Mesendoderm (in vitro differentiated cells): ENCODE measurements at places on chromosomes 6 and 20.

GRCh38 chr20:58810116-58810878 is 40.4 kb downstream of the GNAS-AS1 start:
- DNase-seq: no peak

DNA sequence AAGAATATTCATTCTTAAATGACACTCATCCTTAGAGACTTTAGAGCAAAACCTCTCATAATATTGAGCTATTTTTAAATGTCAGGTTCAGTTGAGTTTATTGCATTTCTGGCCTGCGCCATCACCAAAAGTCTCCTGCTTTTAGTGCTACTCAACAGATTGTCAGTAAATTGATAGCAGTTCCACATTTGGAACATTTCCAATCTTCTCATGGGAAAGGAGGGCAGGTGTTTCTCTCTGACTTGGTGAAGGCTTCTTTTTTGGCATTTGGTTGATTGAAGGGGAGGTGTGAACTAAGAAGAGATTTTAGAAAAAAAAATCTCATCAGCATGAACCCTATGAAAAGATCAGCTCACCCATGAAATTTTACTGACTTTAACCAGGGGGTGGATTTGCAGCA is 125.9 kb upstream of the INSM1 start:
- DNase-seq: no peak

GRCh38 chr20:17614176-17614811 is 44.4 kb downstream of the DSTN start:
- DNase-seq: no peak

GRCh38 chr6:146865756-146866379 is 267.1 kb downstream of the ADGB start:
- DNase-seq: no peak

DNA sequence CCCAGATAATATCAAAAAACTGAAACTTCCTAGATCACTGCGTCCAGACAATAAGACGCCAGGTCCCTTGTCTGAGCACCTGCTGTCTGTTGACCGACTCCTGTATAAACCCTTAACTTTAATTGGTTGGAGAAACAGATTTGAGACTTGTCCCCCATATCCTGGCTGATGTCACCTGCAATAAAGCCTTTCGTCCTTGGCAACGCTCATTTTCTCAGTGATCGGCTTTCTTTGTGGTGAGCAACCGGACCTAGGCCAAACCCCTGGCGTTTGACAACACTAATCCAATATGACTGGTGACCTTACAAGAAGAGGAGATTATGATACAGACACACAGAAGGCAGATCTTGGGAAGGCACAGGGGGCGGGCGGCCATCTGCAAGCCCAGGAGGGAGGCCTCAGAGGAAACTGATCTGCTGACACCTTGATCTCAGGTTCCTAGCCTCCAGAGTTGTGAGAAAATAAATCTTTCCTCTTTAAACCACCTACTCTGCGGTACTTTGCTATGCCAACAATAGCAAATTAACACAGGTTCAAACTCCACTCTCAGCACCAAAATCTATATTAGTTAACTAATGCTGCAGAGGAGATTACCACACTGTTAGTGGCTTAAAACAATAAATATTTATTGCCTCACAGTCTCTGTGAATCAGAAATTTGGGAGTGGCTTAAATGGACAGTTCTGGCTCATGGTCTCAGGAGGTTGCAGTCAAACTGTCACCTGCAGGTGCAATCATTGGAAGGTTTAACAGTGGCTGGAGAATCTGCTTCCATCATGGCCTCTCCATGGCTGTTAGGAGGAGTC is 178.7 kb downstream of the OTOR start:
- DNase-seq: no peak

GRCh38 chr6:74720923-74721322 is 484.9 kb downstream of the COL12A1 start:
- no peak for DNase-seq

DNA sequence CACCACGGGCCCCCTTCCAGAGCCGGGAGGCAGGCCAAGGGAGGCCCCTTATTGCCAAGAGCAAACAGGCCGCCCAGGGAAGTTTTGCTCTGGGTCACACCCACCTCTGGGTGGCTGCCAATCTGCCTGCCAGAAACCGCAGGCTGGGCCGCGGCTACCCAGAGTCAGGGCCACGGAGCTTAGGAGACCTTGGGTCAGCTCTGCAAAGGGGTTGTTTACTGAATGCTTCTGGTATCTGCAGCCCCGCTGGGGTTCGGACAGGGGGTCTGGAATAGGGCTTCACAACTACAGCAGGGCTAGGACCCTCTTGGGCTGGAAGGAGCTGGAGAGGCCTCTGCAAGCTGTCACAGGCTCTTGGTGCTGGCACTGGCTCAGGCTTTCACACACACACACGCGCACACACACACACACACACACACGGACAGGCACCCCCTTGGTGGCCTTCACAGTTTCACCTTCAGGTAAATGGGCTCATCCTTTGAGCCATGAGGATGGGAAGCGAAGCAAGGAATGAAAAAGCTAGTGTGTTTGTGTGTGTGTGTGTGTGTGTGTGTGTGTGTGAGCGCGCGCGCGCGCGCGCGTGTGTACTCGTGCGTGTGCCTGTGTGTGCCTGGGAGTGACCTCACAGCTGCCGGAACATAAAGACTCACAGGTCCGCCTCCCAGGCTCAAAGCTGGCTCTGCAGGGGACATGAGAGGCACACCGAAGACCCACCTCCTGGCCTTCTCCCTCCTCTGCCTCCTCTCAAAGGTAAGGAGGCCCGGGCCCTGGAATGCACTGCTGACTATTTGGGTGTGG is at the start of gene CCN5:
Gene CCN5 (plus strand): TSS at position 669 of the 798 bp plus-strand sequence. CDS start 22 bp downstream, at position 691.
- DNase-seq: no peak

- no peak for DNase-seq
These were observed 70.5 kb upstream of the HMGN3 start for GRCh38 chr6:79305020-79305419.

GRCh38 chr6:3940703-3941102 is 91.5 kb downstream of the FAM50B start:
- DNase-seq: no peak

DNA sequence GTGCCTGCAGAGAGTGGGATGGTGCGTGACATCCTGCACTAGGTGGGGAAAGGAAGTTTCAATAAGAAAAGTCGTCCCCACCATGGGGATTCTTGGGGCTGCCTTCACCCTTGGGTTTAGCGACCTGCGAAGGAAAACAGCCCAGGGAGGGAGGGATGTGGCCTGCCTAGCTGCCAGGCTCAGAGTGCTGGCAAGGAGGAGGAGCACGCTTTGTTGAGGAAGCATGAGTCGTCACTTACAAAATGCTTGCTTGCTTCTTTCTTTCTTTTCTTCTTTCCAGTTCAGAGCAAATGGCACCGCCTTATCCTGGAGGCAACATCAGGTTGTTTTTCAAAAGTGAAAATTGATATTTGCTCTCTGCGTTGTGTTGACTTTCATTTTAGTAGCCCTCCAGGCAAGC is 123.2 kb downstream of the TFAP2C start:
- DNase-seq: no peak

GRCh38 chr20:17610566-17611289 is 40.9 kb downstream of the DSTN start:
- no peak for DNase-seq

DNA sequence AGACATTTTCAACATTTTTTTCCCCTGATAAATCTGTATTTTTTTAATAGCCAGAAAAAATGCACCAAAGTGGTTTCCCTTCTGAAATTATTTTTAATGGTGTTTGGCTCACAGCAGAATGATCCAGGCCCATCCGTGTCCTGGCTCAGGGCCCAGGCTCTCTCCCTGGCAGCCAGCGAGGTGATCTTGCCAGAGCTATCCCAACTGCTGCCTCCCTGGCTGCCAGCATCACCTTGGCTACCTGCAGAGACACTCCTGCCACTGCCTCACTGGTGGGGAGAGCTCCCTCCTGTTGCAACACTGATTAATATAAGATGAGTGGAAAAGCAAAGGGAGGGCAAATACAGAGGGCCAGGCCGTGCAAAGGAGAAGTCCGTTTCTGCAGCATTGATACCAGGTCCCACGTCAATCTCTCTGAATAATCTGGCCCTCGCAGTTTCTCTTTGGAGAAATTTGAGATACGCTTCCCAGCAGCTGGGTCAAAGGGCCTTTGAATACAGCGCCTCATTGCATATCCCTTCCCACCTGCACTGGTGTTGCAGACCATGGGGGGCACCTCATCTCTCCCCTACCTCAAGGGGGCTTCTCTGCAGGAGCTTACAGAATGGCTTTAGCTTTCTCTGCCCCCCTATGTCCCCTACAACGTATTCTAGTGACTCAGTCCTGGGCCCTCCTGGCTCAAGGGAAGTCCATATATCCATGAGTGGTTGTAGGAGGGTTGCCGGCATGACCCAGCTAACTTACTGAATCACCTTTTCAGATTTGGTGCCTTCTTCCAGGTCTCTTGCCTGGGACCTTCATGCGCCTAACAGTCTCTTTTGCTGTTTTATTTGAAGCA is 12.8 kb upstream of the DSTN start:
- DNase-seq: no peak

GRCh38 chr6:69308584-69308983 is 488.2 kb downstream of the LMBRD1 start:
- DNase-seq: no peak

GRCh38 chr6:14549304-14549770 is 431.8 kb downstream of the CD83 start:
- no peak for DNase-seq

- DNase-seq: no peak
These were observed 172.3 kb downstream of the PTPRT start for GRCh38 chr20:43017241-43018030.

- peak; percentile 78 for DNase-seq
These were observed 35.1 kb downstream of the PKIB start for GRCh38 chr6:122645256-122645655.

DNA sequence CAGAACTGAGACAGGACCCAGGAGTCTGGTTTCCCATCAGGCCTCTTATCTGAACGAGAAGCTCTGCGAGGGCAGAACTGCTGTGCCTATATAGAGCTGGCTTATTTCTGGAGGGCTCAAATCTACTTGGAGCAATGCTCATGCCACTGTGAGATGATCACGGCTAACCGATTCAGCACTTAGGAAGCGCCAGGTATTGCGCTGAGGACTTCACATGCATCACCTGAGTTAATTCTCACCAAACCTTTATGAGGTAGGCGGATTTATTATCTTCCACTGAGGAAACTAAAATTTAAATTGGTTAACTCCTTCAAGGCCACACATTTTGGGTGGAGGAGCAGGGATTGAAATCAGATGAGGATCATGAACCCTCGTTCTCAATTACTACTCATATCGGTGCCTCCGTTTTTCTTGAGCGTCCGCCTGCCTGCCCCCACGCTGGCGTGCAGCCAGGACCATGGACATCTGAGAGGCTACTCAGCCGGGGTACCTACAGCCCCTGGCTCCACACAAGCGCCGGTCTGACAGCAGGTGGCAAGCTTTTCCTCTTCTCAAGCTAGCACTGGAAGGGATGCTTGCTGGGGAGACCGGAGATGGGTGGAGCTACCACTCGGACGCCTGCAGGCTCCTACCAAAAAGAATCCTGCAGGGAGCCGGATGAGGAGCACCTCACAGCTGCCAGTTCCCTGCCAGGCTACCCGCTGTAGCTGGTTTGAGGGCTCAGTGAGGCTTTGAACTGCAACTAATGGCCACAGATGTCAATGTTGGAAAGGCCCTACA is 1.0 kb upstream of the PCIF1 start:
- peak; percentile 98 for DNase-seq

- no peak for DNase-seq
These were observed 9.2 kb downstream of the TP53INP2 start for GRCh38 chr20:34713194-34713943.

DNA sequence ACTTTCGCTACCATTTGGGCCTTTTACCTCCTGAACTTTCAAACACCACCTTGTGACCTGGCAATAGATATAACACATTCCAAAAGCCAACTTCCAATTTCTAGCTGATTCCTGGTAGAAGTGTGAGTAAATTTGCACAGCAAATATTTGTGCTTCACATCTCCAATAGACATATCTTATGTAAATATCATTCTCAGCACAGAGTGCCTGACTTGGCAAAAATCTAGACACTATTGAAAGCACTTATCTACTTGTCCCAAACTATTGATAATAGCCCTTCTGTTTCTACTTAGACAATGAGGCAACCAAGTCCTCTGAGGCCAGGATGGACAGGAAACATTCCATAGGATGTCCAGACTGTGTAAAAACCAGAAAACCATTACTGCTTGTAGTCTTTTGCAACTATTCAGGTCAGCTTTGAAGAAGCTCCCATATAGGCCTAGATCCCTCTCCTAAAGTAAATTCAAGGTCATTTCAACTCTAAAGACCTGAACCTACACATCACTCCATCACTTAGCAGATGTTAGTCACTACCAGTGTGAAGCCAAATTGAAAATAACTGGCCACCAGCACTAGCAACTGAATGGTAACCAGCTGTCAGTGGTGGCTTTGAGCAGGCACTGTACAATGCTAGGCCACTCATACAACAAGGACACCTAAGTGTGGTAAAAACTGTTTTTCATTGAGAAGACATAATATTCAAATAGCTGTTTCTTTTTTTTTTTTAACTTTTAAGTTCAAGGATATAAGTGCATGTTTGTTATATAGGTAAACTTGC is 95.3 kb upstream of the RSPO3 start:
- DNase-seq: no peak

- DNase-seq: no peak
These were observed 28.7 kb upstream of the IRF4 start for GRCh38 chr6:362924-363249.

GRCh38 chr6:70894001-70894400 is 62.9 kb downstream of the B3GAT2 start:
- no peak for DNase-seq

- peak; percentile 71 for DNase-seq
These were observed 568 bp downstream of the PREP start for GRCh38 chr6:105402090-105402938.

- peak; percentile 85 for DNase-seq
These were observed 308.1 kb upstream of the HS3ST5 start for GRCh38 chr6:114650891-114651290.

GRCh38 chr6:101935732-101936131 is 542.2 kb downstream of the GRIK2 start:
- DNase-seq: no peak

- peak; percentile 44 for DNase-seq
These were observed 1.3 kb downstream of the SCUBE3 start for GRCh38 chr6:35214869-35215664.
